ENCODE measurements at places on chromosomes 11 and 22.

DNA sequence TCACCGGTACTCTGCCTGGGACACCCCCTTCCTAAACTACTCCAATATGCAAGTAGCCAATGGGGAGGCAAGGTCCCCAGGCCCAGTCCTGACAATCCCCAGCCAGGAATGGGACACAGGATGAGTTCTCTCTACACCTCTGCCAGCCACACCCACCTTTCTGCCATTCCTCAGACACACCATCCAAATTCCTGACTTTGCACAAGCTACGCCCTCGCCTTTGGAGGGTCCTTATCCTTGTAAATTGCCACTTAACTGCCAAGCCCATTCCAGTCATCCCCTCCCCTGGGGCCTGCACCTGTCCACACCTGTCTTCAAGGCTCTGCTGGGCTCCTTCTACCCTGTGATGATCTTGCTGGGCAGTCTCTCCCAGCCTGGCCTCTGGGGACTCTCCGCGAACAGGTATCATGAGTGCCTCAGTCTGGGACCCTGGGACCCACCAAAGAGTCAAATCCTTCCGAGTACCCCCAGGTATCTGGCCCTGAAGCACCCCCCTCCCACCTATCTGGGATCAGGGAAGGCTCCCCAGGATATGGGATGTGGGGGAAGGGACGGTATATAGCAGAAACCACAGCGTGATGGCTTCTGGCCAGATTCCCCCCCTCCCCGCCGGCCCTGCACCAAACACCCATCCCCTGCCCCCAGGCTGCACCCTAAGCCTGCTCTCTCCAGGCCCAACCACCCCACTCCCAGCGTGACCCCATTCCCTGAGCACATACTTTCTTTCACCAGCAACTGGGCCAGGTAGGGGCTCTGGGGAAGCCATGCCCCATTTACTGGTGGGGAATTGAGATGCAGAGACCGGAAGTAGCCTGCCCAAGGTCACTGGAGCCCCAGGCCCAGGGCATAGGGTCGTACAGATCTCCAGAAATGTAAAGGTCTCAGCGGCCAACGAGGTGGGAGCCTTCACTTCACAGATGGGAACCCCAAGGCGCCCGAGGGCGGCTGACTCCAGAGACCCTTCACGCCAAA, 806 bp downstream of the ARAP1 start:
- no peak for DNase-seq

DNA sequence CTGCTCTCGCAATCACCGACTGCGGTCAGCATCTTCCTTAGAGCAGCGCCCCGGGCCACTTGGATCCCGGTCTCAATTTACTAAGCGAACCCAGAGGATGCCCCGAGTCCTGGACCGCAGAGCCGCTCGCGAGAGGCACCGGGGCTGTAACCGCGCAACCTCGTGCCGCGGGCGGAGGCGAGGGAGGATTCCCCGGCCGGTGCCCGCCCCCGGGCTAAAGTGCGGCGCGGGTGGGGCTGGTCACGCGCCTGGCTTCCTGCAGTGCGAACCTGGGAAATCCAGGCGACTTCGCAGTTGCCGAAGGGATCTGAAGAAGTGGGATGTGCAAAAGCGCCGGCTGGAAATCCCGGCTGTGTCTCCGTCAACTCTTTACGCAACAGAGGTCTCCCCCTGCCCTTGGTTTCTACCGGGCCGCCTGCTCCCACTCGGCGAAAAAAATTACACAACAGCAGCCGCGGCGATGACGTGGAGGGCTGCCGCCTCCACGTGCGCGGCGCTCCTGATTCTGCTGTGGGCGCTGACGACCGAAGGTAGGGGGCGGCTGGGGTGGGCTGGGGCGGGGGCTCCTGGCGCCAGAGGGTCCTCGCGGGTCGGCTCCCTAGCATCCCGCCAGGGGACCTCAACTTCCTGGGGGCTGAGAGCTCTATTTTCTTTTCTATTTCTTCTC, at the start of gene NCR3LG1:
Gene NCR3LG1, plus strand, starts transcription at position 291 of the 667 bp plus-strand sequence. Its CDS starts 170 bp downstream, at position 461.
- DNase-seq = peak; percentile 51

DNA sequence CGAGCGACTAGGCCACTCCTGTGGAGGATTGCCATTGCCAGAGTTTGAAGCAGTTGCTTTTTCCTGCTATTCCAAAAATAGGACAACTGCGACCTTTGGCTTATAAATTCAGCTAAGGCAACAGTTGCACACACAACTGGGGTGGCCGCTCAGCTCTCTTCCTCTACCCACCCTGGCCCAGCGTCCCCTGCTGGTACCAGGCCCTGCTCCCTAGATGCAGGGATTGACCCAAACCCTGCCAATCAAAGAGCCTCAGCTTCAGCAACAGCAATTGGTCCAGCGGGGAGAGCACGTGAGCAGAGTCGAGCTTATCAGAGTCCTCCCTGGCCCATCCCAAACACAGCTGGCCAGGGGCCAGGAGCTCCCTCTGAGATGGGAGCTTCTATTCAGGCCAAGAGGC, 22.0 kb upstream of the CABP2 start:
- no peak for DNase-seq

DNA sequence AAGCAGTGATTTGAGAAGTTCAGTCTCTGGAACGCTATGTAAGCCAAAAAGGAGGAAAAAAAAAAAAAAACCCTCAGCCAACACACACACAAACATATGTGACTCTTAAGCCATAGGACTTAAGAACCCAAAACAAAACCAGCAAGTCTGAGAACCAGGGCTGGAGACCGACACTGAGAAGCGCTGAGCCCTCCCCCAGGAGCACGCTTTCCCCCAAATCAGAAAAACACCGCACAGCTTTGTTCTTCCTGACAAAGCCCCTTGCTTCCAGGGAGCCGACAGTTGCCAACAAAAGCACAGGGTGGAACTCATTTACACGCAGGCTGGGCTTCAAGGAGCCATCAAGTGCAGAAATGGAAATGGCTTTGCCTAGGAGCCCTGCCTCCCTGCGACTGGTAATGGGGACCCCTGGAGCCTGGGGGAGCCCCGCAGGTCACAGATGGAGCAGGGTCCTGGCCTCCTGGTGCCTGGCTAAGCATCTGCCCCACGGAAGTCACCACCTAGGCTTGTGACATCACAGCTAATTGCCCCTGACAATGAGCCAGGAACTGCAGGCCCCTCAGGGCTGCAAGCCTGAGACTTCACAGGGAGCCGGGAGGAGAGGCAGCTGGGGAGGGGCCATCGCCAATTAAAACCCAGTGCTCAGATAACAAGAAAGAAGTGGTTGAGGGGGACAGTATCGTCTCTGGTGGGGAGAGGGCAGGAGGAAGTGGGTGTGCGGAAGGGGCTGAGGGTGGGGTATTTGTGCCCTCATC, 66.9 kb downstream of the NFAM1 start:
- DNase-seq = peak; percentile 21

- peak; percentile 44 for DNase-seq
Measured at GRCh38 chr11:48001438-48002021, 21.2 kb downstream of the PTPRJ start.

DNA sequence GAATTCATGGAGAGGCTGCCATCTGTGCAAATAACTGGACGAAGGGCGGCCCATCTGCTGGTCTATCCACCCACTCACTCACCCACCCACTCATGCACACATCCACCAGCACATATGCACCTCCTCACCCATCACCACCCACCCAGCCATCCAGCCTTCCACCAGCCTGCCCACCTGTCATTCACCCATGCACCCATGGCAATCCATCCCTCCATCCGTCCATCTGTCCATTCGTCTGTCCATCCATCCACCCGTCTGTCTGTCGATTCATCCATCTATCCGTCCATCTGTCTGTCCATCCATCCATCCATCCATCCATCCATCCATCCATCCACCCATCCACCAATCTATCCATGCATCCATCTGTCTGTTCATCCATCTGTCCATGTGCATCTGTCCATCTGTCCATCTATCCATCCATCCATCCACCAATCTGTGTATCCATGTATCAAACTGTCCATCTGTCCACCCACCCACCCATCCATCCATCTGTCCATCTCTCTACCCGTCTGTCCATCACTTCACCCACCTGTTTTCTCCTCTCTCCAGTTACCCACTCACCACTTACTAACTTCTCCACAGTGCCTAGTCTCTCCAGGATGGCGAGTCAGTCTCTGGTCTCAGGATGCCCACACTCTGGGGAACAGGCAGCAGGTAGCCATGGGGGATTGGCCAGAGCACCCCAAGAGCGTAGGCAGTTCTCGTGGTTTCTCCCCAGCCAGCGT, 8.9 kb downstream of the TRPM5 start:
- no peak for DNase-seq

DNA sequence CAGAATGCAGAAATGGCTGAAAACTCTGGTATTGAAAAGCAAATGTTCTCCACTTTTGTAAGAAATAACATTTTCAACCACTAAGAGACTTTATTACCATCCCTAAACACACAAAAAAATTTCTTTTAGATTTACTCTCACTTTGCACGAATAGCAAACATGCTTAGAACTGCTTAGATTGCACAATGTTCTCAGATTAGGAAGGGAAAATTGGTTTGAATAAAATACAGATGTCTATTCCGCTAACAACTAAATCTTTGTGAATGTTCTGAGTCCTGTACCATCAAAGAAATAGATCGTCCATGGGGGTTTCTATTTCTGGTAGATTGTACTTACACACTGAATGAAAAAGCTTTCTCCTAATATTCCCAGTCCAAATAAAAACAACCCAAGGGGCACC, 40.1 kb downstream of the BDNF start:
- no peak for DNase-seq

GRCh38 chr11:128497061-128497775, 90.1 kb downstream of the ETS1 start:
- peak; percentile 100 for DNase-seq

DNA sequence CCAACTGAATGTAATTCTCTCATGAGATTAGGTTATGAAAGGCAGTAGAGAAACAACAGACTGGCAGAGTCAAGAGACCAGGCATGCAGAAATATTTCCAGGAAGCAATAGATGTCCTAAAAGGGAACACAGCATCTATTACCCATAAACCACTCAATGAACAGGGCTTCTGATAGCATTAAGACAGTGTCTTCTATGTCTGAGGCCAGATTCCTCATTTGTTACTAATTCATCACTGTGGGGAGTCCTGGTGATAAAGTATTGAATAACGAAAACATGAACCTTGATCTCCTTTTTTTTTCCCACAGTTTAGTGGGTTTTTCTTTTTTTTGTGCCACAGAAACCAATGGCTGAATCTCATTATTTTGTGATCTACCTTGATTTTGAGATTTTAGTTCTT, 339.0 kb downstream of the METTL15 start:
- peak; percentile 66 for DNase-seq

GRCh38 chr11:121456816-121457431, 4.2 kb upstream of the SORL1-AS1 start:
- DNase-seq = no peak

- DNase-seq = peak; percentile 83
Measured at GRCh38 chr11:41316751-41317150, 142.7 kb downstream of the LRRC4C start.

GRCh38 chr11:125111001-125111342, 454 bp downstream of the TMEM218 start:
- no peak for DNase-seq

DNA sequence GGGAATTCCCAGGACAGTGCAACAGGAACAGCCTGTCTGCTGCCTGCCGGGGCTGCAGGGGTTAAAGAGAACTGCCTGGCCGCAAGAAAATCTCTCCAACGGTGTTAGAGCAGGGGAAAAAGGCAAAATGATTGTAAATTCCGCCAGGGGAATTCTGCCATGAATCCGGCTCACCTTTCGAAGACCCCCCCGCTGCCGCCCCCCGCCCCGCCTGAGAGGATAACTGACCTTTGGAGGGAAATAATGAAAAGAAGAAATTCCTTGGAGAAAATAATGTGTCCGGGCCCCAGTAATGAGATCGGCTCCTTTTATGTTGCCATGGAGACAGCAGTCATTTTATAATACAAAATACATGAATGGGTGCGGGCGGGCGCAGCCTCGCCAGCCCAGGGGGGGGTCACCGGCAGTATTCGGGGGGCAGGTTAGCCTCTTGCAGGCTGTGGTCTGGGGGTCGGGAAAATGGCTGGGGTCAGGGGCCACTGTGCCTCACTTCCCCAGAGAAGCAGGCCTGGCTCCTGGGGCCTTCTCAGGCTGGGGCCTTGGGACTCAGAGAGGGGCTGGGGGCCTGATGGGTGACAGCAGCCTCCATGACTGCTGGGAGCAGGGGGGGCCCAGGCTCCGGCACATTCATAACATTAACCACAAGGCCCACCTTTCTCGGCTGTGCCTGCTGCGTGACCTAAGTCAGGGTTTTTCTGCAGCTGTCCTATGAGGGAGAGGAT, 228.1 kb downstream of the MN1 start:
- DNase-seq = no peak

DNA sequence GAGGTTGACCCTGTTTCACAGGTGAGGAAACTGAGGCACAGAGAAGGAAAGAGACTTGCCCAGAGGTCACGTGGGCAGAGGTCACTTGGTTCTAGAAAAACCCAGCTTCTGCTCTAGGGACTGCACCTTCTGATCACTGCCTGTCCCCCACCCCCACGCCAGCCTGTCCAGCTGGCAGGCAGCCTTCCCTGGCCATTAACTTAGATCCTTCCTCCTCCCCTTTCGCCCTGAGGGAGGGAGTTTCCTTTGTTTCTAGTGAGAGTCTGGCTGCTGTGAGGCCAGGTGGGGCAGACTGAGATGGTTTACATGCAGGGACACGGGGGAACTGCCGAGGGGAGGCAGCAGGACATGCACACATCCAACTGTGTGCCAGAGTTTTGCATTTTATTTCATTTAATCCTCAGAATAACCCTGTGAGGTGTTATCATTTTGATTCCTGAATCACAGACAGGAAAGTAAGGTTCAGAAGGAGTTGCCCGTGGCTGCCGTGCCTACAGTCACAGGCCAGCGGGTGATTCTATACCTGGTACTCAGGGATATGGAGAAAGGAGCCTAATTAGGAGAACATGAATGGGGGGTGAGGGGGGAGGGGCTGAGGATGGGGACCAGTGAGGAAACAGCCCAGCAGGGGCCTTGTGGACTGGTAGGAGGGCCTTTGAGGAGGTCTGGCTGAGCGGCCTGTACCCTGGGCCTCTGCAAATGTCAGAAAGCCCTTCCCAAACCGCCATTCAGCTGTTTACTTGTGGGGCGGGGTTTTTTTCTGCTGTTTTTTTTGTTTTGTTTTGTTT, 3.4 kb downstream of the FAM83F start:
- peak; percentile 42 for DNase-seq

DNA sequence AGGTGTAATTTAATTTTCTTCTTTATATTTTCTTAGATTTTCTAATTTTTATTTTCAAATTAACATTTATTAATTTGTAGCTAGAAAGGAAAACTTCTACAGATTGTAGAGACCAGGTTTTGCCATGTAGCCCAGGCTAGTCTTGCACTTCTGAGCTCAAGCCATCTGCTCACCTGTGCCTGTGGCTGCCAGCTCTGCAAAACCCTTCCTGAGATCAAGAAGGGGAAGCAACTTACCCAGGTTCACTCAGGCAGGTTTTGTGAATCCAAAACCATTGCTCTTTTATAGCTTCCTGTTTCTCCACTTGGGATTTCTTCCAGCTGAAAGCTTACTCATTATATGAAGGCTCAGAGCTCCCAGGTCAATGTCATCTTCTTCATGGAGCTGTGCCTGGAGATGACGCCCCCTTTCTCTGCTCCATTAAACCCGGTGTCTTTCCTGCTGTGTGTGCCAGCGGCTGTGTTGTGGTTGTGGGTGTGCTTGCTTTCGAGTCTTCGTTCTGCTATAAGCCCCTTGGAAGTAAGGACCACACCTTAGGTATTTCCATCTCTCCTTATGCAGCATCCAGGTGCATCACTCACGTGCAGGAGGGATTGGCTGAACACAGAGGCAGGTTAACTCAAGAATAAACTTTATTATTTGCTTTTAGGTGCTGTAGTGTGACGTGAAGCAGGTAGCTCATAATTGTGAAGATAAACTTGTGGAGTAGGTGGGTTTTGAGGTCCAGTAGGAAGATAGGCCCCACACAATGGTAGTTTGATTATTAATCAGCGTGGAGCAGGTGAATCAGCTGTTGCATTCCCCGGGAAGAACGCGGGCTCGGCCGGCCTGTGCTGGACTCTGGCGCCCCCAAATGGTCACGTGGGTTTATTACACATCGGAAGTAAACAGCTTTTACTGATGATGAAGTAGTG, 42.2 kb upstream of the INCENP start:
- DNase-seq = peak; percentile 62

All from fibroblast of upper back skin (primary cell).